Activated naive CD4-positive, alpha-beta T cell treated with anti-CD3 and anti-CD28 coated beads, Interleukin-2, amount 50 U/mL, for 72 hours (primary cell): ENCODE measurements at places on chromosomes 16 and 17.

GRCh38 chr17:66405836-66406677, 103.6 kb downstream of the PRKCA start:
- DNase-seq, result no peak

DNA sequence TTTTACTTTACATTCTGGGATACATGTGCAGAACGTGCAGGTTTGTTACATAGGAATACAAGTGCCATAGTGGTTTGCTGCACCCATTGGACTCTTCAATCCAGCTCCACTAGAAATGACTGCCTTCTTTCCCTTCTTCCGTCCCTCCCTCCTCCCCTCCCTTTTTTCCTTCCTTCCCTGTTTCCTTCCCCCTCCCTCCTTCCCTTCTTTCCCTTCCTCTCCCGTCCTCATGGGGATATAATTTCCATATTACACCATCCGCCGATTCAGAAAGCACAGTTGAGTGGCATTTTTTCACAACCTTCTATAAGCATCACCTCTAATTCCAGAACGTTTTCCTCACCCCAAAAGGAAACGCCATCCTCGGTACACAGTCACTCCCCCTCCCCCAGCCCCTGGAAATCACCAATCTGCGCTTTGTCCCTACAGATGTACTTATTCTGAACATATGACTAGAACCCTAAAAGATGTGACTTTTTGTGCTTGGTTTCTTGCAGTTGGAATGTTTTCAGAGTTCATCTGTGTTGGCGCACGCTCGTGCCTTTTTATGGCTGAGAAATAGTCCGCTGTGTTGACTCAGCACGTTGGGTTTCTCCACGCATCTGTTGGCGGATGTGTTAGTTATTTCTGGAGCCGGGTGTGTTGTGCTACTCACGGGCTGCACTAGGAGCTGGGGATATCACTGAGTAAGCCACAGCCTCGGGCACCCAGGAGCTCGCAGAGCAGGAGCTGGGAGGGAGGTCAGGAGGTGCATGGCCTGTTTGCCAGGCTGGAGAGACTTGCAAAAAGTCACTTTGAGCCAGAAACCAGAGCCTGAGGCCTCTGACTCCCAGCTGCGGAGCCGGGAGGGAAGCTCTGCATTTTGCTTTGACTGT, 336.4 kb downstream of the SEC14L1 start:
- no peak for DNase-seq

GRCh38 chr17:63474174-63474573, 2.7 kb upstream of the ACE start:
- DNase-seq, result no peak

DNA sequence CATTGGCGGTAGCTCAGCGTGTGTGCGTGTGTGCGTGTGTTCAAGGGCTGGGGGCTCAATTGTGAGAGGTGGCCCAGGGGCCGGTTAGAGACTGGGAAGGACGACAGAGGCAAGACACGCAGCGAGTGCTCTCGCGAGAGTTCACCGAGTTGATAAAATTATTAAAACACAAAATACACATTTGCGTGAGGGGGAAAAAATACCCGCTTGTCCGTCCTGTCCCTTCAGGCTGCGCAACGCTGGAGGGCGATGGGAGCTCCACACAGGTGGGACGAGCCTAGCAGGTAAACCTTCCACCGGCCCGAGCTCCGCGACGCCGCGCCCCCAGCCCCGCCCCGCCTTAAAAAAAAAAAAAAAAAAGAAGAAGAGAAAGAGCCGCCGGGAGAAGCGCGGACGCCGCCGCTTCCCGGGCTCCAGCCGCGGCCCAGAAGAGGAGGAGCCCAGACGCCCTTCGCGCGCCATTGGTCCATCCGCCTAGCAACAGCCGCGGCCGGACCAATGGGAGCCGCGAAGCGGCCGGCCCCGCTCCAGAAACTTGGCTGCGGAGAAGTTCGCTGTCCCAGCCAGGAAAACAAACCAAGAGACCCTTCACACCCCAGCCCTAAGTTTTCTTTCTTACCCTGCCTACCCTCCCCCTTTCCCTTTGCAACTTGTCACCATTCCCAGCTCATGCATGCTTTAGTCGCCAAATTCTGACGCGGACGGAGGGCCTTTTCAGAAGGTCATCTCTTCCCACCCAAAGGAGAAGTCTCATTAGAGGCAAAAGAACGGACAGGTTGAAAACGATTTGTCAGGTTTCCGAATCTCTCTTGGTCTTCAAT, 169.9 kb upstream of the MAF start:
- DNase-seq, result peak; percentile 70

DNA sequence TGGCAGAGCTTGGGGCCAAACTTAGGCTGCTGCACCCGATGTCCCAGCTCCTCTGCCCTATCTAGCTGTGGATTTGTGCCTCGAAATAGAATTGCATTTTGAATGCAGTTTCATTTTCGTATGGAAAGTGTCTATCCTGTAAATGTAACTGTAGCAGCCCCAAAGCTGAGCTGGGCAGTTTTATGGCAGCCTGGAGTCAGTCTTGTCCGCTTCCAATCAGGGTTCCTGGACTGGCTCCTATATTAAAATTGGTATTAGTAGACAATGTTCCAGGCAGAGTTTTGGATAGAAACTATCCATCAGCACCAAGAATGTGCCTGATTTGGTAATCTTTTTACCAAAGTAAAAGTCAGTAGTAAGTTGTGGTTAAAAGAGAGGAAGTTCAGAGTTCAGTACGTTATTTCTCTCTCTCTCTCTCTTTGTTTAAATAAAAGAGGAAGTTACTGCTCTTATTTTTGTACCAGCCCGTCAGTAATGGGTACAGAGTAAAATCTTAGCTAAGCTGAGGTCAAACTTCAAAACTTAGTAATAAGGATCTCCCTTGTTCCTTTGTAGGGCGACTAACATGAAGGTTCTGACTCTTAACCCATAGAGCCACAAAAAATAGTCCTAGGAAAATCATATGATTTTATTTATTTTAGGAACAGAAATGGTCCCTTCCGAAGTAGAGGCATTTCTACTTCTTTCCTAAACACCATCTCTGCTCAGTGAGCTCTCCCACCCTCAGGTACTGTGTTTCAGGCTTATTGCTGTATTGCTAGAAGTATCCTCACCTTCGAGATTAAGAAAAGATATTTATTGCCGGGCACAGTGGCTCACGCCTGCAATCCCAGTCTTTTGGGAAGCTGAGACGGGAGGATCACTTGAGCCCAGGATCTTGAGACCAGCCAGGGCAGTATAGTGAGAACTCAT, 28.0 kb downstream of the PRKCB start:
- no peak for DNase-seq

GRCh38 chr16:56311208-56312027, 113.9 kb downstream of the AMFR start:
- DNase-seq, result no peak

- DNase-seq, result no peak
These were observed 70.9 kb upstream of the ARL4D start for GRCh38 chr17:43327834-43328420.

- no peak for DNase-seq
These were observed 1.1 kb downstream of the ST6GALNAC2 start for GRCh38 chr17:76584427-76585032.

DNA sequence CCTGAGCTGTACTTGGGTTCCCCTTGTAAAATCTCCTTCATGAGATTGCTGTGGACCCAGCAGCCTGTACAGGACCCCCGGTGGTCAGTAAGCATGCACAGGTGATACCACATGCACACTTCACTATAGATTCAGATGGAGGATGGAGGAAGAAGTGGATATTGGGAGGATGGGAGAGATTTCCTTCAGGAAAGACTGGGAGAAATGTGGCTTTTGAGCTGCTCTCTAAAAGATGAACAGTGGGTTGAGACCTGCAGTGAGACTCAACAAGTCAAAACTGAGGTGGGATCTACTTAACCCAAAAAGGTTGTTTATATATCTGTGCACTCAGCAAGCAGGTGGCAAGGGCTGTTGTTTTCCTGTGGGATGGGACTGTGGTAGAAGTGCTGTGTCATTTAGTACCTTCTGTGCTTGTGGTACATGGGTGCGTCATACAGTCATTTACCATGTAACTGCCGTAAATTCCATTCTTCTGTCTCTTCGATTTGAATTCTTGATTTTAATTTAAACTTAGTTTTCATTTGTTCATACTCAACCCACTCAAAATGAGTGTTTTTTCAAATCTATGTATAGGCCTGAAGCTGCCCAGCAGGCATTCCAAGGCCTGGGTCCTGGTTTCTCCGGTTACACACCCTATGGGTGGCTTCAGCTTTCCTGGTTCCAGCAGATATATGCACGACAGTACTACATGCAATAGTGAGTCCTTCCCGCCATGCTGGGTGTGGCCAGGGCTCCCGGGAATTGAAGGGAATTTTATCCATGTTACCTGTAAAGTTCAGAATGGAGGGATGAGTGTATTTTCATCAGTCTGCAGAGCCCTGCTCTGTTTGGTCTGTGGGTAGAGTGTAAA, 6.9 kb downstream of the HERPUD1 start:
- peak; percentile 52 for DNase-seq

DNA sequence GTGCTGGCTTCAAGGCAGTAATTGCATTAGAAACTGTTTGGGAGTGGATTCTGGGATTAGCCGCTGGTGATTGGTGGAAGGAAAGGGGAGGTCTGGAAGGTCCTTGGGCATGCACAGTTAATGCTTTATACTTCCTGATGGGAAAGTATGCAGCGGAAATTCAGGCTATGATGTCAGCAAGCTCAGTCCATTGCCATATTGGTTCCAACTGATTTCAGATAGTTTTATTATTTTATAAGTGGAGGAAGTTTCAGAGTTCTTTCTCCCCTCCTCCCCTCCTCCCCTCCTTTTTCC, 8.1 kb upstream of the CMTR2 start:
- no peak for DNase-seq

- no peak for DNase-seq
These were observed 1.2 kb upstream of the FLYWCH1 start for GRCh38 chr16:2910441-2910969.

- no peak for DNase-seq
These were observed 280.8 kb downstream of the SEC14L1 start for GRCh38 chr17:77421630-77421972.

DNA sequence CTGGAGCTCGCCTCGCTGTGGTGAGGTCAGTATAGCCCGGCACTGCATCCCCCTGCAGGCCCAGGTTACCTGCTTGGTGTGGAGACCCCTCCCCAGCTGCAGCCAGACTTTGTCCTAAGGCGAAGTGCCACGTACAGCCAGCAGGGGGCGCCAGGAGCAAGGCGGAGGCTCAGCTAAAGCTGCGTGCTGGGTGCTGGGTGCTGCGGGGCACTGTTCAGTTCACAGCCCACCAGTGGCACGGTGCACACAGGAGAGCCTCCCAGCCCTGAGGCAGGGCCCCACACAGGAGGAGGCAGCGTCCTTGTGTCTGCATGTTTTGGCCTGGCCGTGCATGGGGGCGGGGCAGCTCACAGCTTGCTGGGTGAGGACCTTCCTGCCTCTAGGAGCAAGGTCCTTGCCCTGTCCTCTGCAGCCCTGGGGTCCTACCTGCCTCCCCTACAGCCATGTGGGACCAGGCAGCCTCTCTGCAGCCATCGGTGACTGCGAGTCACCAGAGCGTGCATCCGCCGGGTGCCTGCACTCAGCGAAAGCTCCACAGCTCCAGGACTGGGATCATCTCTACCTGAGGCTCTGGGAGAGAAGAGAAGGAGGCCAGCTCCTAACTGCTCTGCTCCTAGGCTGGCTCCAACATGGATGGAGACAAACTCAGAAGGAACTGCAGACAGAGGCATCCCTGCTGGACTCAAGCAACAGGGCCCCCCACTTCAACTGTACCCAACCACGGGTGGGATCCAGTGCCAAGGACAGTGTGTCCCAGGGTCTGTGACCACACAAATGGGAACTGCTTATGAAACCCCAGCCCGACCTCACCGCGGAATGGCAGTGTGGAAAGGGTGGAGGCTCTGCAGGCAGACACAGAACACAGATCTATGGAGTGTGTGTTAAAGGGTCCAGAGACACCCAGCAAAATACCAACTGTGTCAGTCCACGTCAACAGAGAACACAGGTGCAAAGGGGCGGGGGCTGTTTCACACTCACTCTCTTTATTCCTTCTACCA, 19.0 kb downstream of the SLC7A5 start:
- DNase-seq, result peak; percentile 68

DNA sequence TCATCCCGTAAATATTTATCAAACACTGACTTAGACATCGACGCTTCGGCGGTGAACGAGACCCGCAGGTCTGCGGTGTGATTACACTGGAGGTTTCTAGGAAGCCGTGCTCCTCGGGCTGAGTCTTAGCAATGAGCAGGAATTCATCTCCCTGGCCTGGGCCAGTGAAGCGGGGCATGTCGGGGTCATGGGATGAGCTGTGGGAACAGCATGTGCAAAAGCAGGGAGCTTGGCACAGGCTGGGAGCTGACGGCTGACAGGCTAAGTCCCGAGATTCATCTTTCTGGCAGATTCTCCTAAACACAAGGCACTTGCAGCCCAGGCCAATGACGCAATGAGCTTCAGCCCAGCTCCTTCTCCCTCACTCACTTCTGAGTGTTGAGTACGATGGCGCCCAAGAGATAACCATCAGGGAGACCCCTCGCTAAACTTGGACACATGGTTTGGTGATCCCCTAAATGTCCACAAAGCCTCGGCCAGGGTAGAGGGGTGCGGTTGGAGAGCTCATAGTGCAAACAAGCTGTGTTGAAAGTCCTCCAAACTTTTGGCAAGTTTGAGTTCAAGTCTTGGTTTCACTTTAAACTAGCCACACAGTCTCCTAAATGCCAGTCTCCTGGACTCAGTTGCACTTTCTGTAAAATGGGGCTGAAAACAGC, 12.8 kb downstream of the CRISPLD2 start:
- no peak for DNase-seq

DNA sequence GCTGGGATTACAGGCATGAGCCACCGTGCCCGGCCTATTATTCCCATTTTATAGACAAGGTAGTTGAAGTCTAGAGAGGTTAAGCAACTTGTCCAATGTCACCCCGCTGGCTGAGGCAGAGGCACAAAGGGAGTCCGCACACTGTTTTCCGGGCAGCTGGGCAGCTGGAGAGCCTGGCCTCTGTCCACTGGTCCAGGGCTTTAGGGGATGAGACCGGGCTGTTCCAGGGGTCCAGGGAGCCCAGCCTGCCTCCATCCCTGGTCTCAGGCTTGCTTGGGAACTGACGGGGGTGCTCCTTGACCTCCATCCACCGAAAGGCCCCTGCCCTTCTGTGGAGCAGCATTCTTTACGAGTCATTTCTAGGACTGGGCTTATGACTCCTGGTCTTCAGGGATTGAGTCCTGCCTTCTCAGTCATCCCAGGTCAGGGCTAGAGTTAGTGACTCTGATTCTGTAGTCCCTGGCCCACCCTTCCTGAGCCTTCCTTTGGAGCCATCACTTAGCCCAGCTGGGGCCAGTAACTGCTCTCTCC, 37.5 kb downstream of the SOCS3 start:
- no peak for DNase-seq

- no peak for DNase-seq
These were observed 14.4 kb downstream of the SLFN5 start for GRCh38 chr17:35257208-35257659.

DNA sequence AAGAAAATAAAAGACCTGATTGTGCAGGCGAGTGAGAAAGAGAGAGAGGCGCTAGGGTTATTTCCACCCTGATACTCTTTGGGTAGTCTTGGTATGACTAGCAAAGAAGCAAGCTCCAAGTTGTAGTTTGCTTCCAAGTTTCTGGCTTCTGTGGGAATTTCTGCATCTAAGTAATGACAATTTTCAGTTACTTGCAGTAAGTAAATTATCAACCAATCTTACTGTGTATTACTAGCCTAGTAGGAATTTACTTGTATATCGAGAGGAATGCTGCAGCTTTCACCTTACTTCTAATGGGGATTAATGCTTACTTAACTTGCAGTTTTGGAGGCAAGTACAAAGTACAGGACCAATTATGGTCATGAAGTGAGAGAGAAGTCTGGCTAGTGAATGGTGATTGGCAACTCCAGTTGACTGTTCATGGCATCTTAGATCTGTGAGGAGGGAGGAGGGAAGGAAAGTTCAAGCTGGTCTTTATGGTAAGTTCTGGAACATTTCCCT, 31.9 kb downstream of the TENT4B start:
- no peak for DNase-seq
